ENCODE measurements at places on chromosomes 16 and 17.

- H3K36me3 ChIP-seq, result peaks cover 93% of the 10 kb centered on the region
- H3K27me3 ChIP-seq, result no peaks in the 10 kb centered on the region
- H3K4me1 ChIP-seq, result peaks cover 56% of the 10 kb centered on the region
- H3K27ac ChIP-seq, result peak overlapping the region; percentile 35
- DNase-seq, result no peak
- peak overlapping the region; percentile 68 for H3K4me3 ChIP-seq
These were observed 12.2 kb downstream of the HIC1 start for GRCh38 chr17:2067048-2067561.

- no peak for DNase-seq
- H3K4me1 ChIP-seq, result peaks cover 8% of the 10 kb centered on the region
- no peak overlapping the region for H3K4me3 ChIP-seq
- peak overlapping the region; percentile 76 for H3K27ac ChIP-seq
- peaks cover 51% of the 10 kb centered on the region for H3K36me3 ChIP-seq
- H3K27me3 ChIP-seq, result no peaks in the 10 kb centered on the region
These were observed 9.6 kb downstream of the EMC6 start for GRCh38 chr17:3678095-3678820.

- peaks cover 50% of the 10 kb centered on the region for H3K4me1 ChIP-seq
- peak; percentile 76 for DNase-seq
- peaks cover 69% of the 10 kb centered on the region for H3K27me3 ChIP-seq
These were observed at the start of gene HOXB4 for GRCh38 chr17:48577946-48578615. Gene HOXB4 (minus strand): TSS chr17:48578350. CDS start chr17:48578319, 31 bp downstream.

DNA sequence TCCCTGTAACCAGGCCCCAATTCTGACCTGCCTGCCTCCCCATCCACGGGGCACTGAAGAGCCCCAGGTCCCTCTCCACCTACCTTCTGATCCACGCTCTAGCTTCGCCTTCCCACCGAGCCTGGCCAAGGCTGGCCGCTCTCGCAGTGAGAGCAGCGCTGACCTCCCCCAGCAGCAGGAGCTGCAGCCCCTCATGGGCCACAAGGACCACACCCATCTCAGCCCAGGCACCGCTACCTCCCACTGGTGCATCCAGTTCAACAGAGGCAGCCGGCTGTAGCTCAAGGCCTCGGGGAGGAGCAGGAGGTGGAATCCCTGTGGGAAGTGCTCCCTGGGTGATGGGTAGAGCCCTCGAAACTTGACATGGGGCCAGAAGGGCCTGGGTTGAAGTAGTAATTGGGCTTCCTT lies 8.4 kb upstream of the PLEKHG4 start:
- peaks cover 16% of the 10 kb centered on the region for H3K36me3 ChIP-seq
- H3K27ac ChIP-seq, result no peak overlapping the region
- no peak overlapping the region for H3K4me3 ChIP-seq
- DNase-seq, result no peak
- H3K4me1 ChIP-seq, result peaks cover 3% of the 10 kb centered on the region
- no peaks in the 10 kb centered on the region for H3K27me3 ChIP-seq

- DNase-seq, result peak; percentile 16
- peaks cover 2% of the 10 kb centered on the region for H3K4me1 ChIP-seq
- H3K27ac ChIP-seq, result no peak overlapping the region
- peaks cover 8% of the 10 kb centered on the region for H3K36me3 ChIP-seq
- no peaks in the 10 kb centered on the region for H3K27me3 ChIP-seq
These were observed 6.9 kb downstream of the GAA start for GRCh38 chr17:80108036-80108971.

DNA sequence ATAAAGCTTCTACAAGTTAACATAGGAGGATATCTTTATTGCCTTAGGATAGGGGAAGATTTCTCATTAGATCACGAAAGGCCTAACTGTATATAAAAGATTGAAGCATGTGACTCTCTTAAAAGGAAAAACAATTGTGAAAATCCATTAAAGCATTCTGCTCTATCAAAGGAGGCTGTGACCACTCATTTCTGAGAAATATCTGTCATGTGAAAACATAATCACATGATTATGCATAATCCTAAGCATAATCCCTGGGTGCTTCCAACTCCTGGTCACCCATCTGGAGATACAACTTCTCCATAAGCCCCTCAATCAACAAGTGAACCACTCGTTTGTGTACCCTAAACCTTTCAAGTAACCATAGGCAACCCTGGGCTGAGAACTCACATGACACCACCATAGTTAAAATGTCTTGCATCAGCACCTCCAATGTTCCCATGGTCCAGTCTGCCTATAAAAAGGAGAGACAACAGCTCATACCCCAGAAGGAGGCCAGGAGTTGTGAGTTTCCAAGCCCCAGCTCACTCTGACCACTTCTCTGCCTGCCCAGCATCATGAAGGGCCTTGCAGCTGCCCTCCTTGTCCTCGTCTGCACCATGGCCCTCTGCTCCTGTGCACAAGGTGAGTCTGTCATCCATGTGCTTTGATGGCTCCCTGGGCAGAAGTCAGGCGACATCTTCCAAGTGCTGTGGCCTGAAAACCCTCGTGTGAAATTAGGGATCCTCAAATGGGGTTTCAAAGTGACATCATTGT lies at the start of gene CCL18:
Gene CCL18, plus strand, starts transcription at position 487 of the 756 bp plus-strand sequence. Its CDS starts 71 bp downstream, at position 558.
- no peak within 1 kb of the TSS for H3K27ac ChIP-seq
- DNase-seq, result no peak
- H3K27me3 ChIP-seq, result peaks cover 21% of the 10 kb centered on the region
- peaks cover 5% of the 10 kb centered on the region for H3K4me1 ChIP-seq
- H3K4me3 ChIP-seq, result no peak within 1 kb of the TSS

GRCh38 chr16:83589576-83589975 lies 218.2 kb upstream of the HSBP1 start:
- DNase-seq, result no peak
- no peaks in the 10 kb centered on the region for H3K36me3 ChIP-seq
- H3K4me1 ChIP-seq, result no peaks in the 10 kb centered on the region
- no peak overlapping the region for H3K27ac ChIP-seq
